ENCODE measurements at places on chromosomes 16 and 17.

GRCh38 chr16:58589326-58589905, 40.2 kb downstream of the CNOT1 start:
- no peak for DNase-seq

DNA sequence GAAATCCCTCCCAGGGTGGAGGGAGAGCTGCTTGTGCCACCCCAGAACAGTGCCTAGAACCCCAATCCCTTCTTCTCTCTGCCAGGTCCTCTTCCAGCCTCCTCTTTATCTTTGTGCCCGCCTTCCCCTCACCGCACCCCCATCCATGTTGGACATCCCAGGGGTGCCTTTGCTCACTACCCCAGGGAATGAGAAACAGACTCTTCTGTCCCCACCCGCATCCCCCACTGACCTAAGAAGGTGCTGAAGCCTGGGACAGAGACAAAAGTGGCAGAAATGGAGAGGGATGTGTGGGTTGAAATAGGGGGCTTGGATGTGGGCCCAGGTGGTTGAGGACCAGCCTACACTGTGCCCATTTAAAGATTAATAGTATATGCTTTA, 17.0 kb downstream of the ALOX15B start:
- no peak for DNase-seq

- DNase-seq: no peak
Measured at GRCh38 chr17:73654241-73654640, 10.0 kb upstream of the SDK2 start.

DNA sequence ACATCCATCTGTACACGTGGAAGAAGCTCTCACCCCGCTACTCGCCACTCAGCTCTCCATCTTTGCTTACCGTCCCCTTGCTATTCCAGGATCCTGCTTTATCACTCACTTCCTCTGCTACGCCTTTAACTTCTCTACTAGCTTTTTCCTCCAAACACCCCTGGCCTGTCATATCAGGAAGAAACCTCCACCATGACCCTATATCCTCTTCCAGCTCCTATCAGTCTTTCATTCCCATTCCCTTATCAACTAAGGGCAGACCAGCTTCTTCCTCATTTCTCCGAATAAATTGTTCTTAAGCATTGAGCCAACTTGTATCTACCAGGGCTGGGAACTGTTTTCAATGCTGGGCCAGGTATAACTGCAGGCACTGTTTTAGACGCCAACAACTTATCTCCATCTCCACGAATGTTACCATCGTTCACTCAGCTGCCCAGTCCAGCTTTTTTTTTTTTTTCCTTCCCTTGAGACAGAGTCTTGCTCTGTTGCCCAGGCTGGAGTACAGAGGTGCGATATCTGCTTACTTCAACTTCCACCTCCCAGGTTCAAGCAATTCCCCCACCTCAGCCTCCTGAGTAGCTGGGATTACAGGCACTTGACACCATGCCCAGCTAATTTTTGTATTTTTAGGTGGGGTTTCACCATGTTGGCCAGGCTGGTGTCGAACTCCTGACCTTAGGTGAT, 4.3 kb downstream of the IQCK start:
- no peak for DNase-seq

GRCh38 chr17:44865231-44865660, 17.6 kb downstream of the HIGD1B start:
- DNase-seq: peak; percentile 49

DNA sequence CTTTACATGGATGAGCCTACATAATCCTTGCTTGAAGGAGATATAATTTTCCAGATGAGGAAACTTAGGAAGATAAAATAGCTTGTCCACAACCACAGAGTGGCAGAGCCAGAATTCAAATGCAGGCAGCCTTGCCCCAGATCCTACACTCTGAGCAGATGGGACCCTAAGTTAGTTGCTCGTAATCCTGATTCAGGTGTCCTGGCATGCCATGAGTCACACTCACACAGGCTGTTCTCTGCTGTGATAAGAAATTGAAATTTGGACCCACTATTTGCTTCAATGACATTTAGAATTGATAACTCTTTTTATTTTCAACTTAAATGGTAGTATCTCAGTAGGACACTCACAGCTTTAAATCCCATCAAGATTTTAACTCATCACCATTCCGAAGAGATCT, 150.7 kb upstream of the CACNG5 start:
- DNase-seq: no peak

- peak; percentile 38 for DNase-seq
Measured at GRCh38 chr16:17529982-17530760, 59.4 kb upstream of the XYLT1 start.

DNA sequence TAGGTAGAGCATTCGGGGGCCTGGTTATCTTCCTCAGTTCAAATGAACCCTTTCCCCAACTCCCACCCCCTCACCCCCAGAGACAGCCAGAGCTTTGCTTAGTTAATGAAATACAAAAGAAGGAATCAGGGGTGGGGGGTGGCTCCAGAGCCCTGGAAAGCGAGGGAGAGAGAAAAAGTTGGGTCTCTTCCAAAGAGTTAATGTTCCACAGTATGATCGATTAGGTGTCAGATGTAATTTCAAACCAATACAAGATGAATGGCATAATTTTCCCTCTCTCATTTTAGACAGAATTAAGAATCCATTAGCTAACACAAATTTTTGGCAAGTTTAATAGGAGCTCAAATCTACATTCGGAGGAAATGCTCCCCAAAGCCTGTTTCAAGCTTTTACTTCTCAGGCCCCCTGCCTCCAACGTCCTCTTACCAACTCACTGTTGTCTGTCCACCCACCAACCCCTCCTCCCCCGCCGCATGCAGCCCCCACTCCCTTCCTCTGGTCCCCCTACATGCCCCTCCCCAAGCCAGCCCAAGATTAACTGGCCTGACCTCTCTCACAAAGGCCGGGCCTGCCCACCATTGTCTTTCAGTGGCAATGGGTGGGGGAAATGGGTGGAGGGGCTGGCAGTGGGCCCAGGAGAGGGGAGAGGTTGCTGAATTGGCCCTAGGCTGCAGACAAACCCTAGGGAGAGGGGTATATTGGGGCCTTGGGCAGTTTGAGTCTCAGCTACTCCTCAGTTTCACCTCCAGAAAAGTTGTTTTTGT, 28.2 kb downstream of the NEUROD2 start:
- no peak for DNase-seq

GRCh38 chr16:73206151-73206707, 158.3 kb upstream of the ZFHX3 start:
- DNase-seq: no peak

GRCh38 chr16:88353232-88353631, 29.5 kb upstream of the ZNF469 start:
- no peak for DNase-seq

Measured in GM12891 (cell line).